ENCODE measurements at places on chromosomes 1 and 21.

DNA sequence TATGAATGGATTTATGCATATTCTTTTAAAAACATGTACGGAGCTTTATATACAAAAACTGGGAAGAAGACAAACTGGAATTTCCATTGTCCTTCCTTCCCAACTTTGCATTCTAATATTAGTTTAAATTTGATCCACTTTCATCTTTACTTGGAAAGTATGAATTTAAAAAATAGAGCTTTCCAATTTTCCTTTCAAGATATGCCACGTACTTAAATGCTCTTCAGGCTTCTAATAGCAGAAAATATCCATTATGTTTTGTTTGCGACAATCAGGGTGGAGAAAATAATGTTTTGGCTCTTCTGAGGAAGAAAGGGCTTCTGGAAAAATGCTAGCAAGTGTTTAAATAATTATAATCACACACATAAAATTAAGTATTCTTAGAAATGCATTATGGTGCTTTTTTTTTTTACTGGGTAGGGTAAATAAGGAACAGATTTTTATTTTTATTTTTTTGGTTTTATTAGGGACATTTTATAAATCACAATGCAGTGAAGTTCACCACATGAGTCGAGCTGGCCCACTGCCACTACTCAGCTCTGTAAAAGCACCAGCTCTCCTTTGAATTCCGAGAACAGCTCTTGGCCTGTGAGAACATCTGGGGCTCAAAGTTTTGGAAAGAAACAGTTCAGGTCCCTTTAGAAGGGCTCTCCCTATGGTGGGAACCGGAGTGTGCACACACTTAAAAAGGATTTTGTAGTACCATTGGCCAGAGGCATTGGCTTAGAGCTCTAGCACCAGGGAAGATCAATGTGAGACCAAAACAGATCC lies 287.4 kb upstream of the LYPLAL1 start:
- DNase-seq: no peak

GRCh38 chr1:164771619-164772361 lies 212.8 kb downstream of the PBX1 start:
- no peak for DNase-seq

DNA sequence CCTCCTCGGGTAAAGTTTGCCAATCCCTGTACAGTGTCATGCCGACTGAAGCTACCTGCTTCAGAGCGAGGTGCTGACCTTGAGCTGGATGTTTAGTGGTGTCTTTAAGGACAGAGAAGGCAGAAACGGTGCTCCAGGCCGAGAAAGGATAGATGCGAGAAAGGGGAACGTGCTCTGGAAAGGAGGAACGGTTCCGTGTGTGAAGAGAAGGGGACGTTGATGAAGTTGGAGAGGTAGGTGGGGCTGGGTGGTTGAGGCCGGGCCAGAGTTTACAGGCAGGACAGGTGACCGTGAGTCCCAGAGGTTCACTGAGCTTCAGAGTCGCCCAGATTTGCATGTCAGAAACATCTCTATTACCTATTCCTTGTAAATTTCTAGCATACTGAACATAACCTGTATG lies 90.7 kb downstream of the SCCPDH start:
- no peak for DNase-seq

DNA sequence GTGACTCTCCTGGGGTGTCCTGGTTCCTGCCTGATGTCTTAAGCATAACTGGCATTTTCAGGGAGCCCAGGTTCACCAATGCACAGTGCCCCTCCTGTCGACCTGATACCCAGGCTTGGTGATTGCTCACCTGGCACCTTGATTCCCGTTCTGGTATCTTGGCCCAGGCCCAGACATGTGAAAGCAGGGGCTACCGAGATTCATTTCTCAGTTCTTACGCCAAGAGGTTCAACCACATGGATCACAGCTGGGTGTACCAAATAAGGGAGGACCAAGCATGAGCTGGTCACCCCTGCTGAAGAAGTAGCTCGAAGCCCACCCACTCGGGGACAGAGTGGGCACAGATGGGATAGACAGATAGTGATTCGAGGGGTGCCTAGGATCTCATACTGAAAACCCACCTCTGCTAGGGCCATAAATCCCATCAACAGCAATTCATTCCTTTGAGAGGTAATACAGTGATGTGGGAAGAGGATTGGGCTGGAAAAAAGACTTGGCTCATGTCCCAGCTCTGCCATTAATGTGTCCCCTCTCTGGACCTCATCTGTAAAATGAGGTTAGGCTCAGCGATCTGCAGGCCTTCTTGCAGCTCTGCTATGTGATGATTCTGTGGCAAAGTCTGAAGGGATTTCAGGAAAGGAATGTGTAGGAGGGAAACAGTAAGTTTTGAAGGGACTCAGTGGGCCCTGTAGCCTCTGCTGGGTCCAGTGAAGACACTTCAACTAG lies 2.7 kb downstream of the EPHX1 start:
- no peak for DNase-seq

- DNase-seq: no peak
Measured at GRCh38 chr21:36636016-36636415, 62.9 kb upstream of the SIM2 start.

DNA sequence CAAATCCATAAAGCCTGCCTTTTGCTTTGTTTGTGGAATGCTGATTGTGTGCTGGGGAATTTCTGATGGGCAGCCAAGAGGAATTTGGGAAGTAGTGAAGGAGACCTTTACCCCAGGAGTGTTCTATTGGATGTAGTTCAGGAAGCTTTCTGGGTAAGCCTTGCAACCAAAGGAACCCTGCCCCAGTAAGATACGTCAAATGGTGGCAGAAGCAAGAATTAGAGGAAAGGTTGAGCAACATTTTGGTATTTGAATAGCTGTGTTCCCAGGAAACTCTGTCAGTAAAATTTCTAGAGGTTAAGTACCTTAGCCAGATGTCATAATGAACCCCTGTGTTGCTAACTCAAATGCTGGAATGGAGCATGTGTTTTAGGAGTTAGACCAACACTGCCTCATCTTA lies 6.4 kb downstream of the MGST3 start:
- no peak for DNase-seq

GRCh38 chr1:184014271-184014670 lies 23.3 kb downstream of the COLGALT2 start:
- DNase-seq: no peak

DNA sequence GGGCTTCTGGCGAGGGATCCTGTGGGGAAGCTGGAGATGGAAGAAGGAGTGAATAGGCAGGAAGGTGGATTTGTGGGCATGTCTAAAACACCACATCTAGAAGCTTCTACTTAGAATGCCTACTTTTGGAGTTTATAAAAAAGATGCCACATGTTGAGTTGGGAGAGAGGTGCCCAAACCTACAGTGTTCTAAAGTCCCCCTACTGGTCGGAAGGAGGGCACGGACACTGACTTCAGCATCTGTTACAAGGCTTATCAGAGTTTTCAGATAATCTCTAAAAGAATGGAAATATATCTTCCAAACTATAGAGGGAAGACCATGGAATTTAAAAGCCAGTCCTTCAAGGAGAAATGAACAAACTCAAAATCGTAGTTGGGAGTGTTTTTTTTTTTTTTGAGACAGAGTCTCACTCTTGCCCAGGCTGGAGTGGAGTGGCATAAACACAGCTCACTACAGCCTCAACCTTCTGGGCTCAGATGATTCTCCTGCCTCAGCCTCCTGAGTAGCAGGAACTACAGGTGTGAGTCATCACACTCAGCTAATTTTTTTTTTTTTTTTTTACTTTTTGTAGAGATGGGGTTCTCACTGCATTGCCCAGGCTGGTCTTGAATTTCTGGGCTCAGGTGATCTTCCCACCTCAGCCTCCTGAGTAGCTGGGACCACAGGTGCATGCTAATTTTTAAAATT lies 14.8 kb downstream of the IBA57 start:
- no peak for DNase-seq

- DNase-seq: no peak
Measured at GRCh38 chr1:109919303-109919702, 8.7 kb downstream of the CSF1 start.
